ENCODE measurements at places on chromosomes 12 and 14.

DNA sequence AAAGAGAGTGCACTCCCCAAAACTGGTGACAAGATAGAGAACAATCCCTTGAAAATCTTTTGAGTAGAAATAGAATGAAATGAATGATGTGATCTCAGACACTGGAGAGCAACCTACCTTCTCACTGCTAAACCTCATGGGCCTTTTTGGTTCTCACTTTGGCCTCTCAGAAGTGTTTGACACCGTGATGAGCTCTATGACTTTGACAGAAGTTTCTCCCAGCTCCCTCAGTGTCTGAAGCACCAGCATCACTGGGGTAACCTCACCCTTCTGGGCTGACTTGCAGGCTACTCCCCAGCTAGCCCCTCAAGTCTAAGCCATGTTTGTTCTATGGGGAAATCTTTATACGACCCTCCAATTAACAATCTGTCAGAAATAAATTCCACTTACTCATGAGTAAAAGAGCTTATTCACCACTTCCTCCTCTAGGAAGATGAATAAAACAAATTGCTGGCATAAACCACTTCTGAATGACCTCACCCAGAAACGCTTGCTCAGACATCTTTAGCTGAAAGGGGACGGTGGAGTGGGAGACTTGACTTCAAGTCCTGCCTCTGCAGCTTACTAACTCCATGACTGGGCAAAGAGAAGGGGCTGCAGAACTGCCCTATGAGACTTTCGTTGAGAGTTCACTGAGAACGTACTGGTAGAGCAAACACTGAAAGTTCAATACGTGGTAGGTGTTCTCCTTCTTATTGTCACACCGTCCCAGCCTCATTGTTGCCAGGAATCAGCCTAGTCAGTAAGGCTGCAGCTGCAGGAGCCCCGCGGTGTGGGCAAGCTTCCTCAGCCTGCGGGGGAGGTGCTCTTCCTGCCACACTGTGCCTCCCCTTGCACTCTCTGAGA lies 46.5 kb downstream of the ST8SIA1 start:
- no peak for DNase-seq

DNA sequence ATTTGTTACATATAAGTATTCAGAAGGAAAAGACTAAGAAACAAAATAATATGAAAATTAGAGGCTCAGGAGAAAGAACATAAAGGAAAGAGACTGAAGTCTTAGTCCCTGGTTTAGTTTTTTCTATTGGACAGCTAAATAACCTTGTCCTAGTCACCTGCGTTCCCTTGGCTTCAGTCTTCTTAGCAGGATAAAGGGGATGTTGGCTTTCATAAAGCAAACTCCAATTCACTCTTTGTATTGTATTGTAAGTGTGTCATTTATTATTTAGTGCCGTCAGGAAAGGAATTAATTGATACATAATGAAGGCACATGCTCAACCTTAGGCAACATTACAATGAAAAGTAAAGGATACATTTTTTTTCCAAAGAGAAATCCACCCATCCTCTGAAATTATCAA lies 190.3 kb upstream of the PPFIA2 start:
- no peak for DNase-seq

DNA sequence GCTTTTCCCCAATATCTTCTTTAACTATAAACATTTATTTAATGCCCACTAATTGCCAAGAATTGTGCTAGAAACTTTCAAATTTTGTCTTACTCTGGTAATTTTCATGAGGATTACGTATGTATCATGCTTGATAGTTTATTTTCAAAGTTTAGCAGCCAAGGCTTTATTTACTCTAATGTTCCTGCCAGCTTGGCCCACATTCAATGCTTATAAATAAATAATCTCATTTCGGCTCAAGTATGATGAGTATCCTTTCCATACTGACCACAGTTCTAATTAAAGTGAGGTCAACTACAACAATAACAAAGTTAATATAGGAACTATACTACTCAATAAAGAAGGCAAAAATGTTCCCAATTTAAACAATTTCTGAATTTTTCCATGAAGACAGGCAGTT lies 259.2 kb downstream of the MED13L start:
- no peak for DNase-seq

GRCh38 chr12:76588881-76589565 lies 29.5 kb upstream of the OSBPL8 start:
- no peak for DNase-seq

- DNase-seq = peak; percentile 62
Observed at GRCh38 chr12:49358483-49359141, 8.7 kb upstream of the SPATS2 start.

DNA sequence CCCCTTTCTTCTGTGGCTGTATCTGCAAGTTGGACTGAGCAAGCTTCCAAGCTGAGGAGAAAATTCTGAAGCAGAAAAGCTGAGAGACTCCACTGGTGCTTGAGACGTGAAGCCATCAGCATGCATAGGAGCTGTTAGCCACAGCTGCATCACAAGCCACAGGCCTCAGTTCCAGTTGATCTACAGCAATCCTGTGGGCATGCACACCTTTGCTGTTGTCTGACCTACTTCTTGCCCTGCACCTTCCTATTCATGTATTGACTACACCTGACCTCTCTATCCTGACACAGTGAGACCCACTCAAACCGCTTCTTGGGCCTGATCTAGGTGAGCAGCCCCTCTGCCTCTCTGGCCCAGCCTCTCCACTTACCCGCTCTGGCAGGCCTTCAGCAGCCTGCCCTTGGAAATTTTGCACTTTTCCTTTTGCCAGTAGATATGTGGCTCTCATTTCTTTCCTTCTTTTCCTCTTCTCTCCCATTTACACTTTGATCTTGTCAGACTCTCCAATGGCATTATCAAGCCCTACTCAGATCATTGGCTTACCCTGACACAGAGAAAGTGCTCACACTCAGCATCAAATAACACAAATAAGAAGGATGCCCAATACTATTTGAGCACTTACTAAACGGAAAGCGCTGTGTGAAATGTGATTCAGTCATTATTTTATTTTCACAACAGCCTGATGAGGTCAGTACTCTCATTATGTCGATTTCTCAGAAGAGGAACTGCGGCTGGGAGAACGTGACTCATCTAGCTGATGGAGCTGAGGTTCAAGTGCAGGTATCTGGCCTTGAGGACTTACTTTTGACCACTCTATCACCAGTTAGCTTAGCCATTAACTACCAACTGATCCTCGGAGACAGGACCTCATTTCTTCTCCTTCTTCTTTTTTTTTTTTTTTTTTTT lies 21.9 kb upstream of the PTGR2 start:
- no peak for DNase-seq

DNA sequence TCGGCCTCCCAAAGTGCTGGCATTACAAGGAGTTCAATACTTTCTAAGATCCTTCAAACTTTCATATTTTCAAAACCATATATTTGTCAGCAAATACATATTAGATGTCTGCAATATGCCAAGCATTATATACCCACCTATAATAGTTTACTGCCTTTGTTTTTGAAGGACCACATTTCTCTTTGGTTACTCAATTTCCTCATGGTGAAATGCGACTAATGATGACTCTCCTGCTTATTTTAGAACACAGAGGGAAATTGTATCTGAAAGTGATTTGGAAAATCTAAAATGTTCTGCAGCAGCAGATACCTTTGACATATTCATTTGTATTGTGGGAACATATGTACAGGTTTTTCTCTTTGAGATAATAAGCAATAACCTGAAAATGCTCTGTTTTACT lies 2.7 kb upstream of the CNTN1 start:
- DNase-seq = no peak

GRCh38 chr12:68532204-68532886 lies 78.4 kb upstream of the RAP1B start:
- DNase-seq = no peak

- no peak for DNase-seq
Observed at GRCh38 chr12:25591144-25591543, 38.1 kb upstream of the LMNTD1 start.

- DNase-seq = peak; percentile 80
Observed at GRCh38 chr12:1605129-1606020, 11.0 kb upstream of the FBXL14 start.

DNA sequence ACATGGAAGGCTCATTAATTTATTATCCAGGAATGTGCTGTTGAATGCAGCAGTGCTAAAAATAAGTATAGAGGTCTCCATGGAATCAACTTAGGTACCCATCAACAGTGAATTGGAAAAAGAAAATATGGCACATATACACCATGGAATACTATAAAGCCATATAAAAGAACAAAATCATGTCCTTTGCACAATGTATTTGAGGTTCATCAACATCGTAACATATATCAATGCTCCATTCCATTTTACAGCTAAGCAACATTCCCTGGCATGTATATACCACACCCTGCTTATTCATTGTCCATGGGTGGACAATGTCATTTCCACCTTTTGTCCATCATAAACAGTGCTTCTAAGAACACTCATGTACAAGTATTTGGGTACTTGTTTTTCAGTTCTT lies 147.8 kb upstream of the RASSF8 start:
- no peak for DNase-seq

DNA sequence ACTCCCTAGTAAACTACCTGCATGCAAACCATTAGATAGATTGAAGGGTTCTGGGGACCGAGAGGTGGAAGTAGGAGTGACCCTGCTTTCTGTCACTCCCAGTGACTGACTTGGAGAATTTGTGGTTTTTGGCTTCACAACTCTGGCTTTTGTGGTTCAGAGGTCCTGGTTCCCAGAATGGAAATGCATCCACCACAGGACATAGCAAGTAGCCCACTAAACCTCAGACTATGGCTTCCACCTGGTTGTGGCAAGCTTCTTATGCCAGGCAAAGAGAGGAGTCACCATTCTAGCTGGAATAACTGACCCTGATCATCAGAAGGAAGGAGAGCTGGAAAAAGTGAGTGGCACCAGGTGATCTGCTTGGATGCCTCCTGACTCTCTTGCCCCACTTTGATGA lies 162.4 kb upstream of the TMEM260 start:
- DNase-seq = no peak

DNA sequence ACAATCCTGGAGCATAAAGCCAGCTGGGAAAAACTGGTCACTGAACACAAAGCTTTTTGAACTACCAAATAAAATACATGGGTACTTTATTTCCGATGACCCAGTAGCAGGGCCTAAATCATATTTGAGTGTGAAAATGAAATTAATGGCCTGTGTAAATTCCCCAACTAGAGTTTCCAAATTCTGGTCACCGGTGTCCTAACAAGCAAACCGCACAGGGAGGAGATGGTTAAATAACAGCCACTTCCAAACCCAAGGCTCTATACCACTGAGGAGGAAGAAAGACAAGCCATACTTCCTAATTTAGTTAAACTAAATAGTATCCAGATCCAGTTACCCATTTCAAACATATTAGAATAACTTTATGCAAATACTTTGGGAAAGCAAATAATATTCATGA lies 40.1 kb upstream of the DUSP6 start:
- no peak for DNase-seq

GRCh38 chr14:59147007-59147406 lies 41.5 kb upstream of the DAAM1 start:
- no peak for DNase-seq

DNA sequence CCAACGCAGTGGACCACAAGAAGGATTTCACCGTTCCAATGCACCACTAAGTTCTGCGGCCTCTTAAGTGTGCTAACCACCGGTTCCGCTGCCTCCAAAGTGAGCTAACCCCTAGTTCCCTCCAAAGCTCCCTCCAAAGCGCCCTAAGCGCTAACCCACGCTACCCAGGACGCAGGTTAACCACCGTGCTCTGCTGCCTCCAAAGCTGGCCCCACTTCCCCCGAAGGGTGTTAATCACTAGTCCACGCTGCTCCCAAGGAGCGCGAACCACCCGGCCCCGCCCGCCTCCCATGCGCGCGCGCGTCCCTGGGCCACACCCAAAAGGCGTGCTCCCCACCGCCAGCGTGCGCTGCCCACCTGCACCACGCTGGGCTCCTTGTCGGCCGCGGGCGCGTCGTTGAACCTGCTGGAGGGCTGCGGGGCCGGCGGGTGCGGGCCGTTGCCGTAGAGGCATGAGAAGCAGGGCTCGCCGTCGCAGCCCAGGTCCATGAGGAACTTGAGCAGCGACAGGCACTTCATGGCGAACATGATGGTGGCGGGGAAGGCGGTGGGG lies 11.7 kb downstream of the FAM181A start:
- no peak for DNase-seq

DNA sequence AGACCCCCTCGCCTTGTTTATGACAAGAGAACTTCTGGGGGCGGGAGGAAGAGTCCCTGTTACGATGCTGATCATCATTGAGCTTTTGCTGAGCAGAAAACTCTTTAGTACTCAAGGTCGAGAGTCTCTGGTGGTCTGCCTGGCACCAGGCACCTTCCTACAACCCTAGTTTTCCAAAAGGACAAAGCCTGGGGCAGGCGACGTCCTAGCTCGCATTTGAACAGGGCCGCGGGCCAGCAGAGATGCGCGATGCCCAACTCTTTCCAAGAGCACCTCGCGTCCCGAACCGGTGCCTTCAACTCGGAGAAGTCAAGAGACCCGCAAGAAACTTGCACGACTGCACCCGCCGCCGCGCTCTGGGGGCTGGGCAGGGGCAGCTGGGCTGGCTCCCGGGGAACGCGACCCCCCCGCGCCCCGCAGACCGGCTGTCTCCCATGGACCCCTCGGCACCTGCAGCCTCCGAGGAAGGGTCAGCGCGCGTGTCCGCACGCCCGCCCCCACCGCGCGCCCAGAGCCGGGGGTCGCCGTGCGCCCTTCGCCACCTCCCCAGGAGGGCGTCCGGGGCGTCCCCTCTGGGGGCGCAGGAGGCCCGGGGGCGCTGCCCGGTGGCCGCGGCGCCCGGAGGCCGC lies 377 bp upstream of the BCL7A start:
- DNase-seq = peak; percentile 39

DNA sequence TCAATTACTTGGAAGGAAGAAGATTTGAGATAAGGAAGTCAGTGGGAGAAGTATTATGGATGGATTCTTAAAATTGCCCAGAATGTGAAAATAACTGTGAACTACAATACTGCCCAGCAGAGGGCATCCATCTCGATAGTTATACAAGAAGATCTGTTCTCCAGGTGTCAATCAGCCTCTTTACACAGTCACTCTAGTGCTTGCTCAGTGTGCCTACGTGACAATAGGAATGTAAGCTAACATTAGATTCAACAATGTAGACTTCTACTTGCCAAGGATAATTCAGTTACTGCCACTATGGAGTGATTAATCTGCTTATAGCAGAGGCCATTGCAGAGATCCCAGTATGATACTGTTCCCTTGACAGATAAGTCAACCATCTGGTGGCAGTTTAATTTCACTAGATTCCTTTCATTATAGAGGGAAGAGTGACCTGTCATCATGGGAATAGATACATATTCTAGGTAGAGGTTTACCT lies 10.6 kb upstream of the MAP4K5 start:
- peak; percentile 83 for DNase-seq

- no peak for DNase-seq
Observed at GRCh38 chr14:29821242-29821641, 106.4 kb downstream of the PRKD1 start.

DNA sequence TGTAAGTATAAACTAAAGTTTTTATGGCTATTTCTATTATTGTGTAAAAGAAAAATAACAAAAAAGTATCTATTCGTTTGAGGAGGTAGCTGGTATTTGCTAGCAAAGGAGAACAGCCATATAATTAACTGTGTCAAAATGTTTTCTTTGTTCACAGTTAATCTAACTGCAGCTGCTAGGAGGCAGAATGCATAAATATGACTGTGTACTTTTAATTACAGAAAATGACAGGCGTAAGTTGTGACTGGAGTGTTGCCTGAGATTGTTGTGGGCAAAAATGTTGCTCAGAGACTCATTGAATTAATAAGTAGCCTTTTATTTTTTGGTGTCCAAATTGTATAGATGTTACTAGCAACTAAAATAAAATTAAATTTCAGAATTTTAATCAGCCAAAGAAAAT lies 33.5 kb downstream of the PTPRO start:
- peak; percentile 84 for DNase-seq

GRCh38 chr14:100836941-100837804 lies 11.3 kb downstream of the MEG3 start:
- DNase-seq = no peak

- no peak for DNase-seq
Observed at GRCh38 chr14:104771918-104772706, 19.2 kb downstream of the SIVA1 start.

Measured in NCI-H1105 treated with DMSO at 0.1 percent for 48 hours (cell line).